ENCODE measurements at places on chromosomes 12 and 14.

GRCh38 chr14:103846543-103847450 lies 578 bp downstream of the PPP1R13B start:
- DNase-seq, result peak; percentile 27

DNA sequence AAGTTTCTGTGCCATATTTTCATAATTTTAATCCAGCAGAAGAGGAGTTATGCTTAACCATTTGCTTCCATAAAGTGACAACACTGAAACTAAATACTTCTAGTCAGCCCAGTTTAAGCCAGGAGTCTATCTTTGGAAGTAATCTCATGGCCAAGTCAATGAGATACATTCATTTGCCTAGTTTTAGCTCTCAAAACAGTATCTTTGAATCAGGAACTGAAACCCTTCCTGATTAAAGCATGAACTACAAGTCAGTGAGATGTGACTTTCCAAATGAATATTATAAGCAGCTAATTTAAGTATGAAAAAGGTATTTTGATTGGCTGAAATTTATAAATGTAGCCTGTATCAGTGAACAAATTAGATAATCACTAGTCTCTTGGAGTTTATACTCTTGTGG lies 491.5 kb downstream of the SLC6A15 start:
- DNase-seq, result no peak

DNA sequence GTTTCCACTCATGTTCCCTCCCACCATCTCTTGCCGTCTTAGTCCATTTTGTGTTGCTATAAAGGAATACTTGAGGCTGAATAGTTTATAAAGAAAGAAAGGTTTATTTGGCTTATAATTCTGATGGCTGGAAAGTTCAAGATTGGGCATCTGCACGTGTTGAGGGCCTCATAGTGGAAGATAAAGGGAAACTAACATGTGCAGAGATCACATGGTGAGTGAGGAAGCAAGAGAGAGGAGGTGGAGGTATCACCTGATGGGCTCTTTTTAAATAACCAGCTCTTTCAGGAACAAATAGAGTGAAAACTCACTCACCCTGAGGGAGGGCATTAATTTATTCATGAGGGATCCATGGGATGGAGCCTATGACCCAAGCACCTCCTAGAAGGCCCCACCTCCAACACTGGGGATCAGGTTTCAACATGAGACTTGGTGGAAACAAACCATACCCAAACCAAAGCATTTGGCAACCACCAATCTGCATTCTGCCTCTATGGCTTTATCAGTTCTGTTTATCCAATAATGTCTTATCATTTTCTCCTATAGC lies 29.5 kb downstream of the MYO1H start:
- no peak for DNase-seq

- DNase-seq, result no peak
Observed at GRCh38 chr12:22916815-22917214, 291.8 kb downstream of the ETNK1 start.

GRCh38 chr12:3222979-3223378 lies 145.8 kb downstream of the TSPAN9 start:
- peak; percentile 94 for DNase-seq

DNA sequence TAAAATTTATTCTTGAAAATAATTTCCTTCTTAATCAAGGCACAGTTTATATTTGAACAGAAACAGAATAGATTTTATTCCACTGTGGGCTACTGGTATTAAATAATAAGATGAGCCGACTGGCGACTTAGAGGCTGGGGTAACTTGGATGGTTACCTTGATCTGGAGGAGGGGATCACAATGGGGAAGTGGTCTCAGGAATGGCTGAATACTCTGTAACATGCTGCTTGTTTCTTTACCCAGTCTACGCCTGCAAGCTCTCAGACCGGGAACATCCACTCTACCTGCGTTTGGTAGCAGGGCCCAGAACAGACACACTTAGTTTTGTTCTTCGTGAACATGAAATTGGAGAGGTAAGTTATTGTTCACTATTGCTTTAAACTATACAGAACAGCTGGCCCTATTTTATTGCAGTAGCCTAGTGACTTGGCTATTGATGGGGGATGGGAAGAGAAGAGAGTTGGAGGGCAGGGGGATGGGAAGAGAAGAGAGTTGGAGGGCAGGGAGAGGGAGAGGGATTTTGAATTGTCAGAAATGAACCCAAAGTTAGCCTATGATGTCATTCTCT lies 67.9 kb downstream of the GNS start:
- DNase-seq, result no peak

DNA sequence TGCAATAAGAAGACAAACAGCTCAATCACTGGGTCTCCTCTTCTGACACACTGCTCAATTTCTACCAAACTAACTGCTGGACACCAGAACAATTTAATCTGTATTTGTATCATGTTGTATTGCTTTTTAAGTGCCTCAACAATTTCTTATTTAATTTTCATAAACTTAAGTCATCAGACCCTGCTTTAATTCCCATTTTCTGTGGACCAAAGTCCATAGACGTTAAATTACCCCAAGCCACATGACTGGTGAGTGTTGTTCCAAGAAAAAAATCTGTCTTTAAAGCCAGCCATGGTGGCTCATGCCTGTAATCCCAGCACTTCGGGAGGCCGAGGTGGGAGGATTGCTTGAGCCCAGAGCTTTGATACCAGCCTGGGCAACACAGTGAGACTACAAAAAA lies 8.7 kb downstream of the HOMEZ start:
- no peak for DNase-seq

DNA sequence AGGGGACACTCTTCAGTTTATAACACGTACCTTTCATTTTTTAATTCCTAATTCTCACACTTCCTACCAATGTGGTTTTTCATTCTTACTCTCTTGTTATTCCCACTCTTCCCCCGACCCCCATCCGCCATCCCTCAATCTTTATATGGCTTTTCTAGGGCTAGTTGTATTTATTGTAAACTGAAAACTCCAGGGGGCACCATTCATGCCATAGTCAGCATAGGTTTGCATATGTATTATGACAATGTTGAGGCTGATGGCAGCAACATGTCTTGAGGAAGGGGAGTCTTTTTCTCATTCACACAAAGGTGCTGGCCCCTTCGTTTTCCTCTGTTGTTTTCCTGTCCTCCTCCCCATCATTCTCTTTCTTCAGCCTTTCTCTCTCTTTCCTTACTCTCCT lies 27.7 kb upstream of the LTA4H start:
- no peak for DNase-seq

- no peak for DNase-seq
Observed at GRCh38 chr12:68868043-68868790, 60.2 kb downstream of the MDM2 start.

- DNase-seq, result no peak
Observed at GRCh38 chr14:51447411-51447810, 204.3 kb upstream of the FRMD6 start.

- no peak for DNase-seq
Observed at GRCh38 chr14:27181333-27181732, 583.5 kb upstream of the NOVA1 start.

- no peak for DNase-seq
Observed at GRCh38 chr14:70858641-70859040, 48.6 kb upstream of the PCNX1 start.

DNA sequence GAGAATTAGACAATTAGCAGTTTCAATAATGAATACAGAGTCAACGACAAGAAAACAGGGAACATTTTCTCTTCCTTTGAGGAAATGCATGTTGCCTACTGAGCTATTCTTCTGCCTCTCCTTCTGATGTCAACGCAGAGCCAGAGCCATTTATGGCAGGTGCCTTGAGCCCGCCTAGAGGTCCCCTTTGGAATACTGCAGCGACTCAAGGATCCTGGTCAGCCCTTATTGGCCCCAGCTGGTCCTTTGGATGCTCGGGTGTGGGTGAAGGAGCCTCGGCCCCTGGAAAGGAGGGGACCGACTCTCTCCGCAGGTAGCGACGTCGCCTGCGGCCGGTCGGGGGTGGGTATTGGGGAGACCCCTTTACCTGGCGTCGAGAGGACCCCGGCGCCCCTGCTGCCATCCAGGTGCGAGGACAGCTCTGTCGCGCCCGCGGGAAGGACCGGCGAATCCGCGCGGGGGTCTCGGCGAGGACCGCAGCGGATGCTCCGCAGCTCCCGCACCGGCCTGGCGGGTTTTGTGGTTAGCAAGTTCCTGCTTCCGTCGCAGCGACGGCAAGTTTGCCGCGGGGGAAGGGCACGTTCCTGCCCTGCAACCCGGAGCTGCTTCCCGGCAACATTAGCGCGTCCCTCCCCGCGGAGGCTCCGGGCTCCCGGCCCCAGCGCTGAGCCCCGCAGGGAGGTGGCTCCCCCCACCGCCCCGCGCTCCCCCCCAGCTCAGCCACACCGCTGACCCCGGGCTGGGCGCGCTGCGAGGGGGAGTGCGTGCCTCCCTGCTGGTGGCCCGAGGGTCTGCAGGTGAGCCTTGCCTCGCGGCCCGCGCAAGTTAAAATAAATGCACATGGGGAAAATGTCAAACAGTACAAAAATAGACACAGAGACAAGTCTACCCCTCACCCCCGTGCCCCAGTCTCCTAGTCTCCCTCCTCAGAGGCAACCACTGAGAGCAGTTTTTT lies at the start of gene MANSC1:
MANSC1 (minus strand) TSS at position 532 of the 955 bp plus-strand sequence. CDS start 6,928 bp downstream, outside the sequence.
- peak; percentile 85 for DNase-seq

- DNase-seq, result no peak
Observed at GRCh38 chr12:6225630-6226001, 25.4 kb downstream of the CD9 start.

DNA sequence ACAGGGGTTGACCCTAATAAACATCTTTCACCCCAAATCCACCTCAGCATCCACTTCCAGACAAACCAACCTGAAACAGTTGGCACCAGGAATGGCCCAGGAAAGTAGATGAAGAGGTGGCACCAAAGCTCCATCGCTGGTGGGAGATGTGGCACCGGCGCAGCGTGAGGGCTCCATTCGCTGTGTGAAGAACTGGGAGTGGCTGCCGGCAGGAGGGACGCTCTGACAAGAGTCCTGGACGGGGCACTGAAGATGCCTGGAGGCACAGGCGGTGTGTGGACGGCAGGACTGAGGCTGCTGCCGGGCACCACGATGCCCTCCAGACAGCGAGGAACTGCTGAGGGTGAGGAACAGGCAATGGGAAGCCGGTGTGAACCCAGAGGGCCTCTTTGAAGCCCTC lies 29.3 kb downstream of the DIO3 start:
- DNase-seq, result no peak

DNA sequence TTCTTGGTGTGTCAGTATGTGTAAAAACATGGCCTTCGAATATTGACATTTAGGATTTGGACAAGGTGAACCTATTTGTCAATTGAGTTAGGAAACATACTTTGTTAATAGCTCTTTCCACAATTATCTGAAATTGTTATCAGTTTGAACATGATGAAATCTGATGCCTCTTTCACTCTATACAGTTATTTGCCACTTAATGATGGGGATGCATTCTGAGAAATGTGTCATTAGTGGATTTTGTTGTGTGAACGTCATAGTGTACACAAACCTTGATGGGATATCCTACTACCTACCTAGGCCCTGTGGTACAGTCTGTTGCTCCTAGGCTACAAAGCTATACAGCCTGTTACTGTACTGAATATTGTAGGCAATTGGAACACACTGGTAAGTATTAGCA lies 4.8 kb downstream of the TULP3 start:
- DNase-seq, result no peak

DNA sequence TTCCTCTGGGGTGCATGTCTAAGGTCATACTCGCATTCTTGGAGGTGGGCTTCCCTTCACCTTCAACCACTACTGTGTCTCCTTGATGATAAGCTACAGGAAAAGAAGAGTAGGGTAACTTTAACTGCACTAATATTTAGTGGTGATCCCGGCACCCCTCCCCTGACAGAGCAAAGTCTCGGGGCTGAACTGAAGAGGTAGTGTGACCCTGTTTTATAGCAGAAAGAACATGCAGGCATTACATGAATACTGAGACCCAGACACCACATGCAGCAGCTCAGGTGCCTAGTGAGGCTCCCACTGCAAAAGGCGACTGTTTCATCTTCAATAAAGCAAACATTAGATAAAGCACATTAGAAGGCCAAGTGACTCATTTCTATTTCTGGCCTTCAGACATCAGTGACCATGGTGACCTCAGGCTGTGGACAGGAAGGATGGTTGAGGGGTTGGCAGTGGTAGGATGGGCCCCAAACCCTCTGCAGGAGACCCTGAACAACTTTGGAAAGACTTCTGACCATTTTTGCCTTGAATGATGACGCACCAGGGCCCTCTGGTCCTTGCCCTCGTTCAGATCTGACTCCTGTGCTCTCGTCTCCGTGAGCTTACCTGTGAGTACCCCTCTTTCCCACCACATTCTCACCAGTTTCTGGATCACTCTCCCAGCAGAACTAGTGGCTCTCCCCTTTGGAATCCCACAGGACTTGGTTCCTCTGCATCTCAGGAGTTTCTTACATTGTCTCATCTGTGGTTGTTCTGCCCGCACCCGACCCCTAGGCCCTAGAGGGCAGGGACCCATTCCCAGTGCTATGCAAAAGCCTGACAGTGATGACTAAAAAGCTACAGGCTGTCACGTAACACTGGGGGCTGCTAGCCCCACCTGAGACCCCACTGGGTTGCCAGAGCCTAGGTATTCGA lies 23.8 kb upstream of the JPH4 start:
- DNase-seq, result no peak

DNA sequence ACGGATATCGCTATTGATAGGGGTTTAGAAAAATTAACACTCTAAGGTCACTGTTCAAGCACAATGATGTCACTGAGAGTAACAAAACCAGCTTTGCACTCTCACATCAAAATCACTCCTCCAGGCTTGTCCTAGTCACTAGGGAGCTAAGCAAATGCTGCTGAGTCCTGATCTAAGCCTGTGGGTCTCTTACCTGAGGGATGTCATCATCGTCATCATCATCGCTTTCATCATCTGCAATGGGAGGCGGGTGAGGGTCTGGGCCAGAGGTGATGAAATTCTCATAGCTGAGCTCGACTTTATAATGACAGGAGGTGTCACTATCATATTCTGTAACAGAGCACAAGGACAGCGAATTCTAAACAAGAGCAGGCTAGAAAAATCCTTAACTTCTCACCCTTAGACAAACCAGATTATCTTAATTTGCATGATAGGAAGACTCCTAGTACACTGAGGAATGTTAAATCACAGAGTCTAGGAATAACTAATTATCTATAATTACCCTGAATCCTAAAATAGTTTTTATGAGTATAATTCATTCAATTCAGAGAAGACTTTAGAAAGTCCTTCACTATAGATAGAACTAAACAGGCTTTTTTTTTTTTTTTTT lies 83.0 kb downstream of the TRAFD1 start:
- no peak for DNase-seq

GRCh38 chr12:70960484-70960883 lies 39.9 kb upstream of the PTPRR start:
- DNase-seq, result no peak

- DNase-seq, result no peak
Observed at GRCh38 chr12:51127050-51127729, 43.8 kb upstream of the CSRNP2 start.

GRCh38 chr12:49973361-49973830 lies 649 bp downstream of the AQP6 start:
- no peak for DNase-seq

DNA sequence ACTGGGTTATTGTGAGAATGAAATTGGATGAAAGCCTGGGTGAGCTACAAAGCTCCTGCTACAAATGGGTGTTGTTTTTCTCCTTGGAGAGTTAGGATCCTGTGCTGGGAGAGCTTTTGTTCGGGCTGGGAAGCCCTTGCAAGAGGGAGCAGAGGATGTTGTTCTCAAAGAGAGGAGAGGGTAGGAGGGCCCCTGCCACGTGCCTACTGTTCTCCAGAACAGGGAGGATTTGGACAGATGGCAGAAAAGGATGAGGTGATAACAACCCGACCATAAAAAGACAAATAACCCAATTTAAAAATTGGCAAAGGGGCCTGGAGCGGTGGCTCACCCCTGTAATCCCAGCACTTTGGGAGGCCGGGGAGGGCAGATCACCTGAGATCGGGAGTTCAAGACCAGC lies 68.8 kb downstream of the GALNT16 start:
- DNase-seq, result no peak

GRCh38 chr14:97788364-97788763 lies 991.2 kb downstream of the VRK1 start:
- DNase-seq, result no peak

GRCh38 chr12:66692170-66692569 lies 13.3 kb upstream of the GRIP1 start:
- DNase-seq, result no peak
